PC-9 (cell line): ENCODE measurements at places on chromosomes 6 and 20.
A peak's percentile ranks its signal among the peaks of the same experiment; 100 is the strongest.

- no peak for DNase-seq
- H3K4me3 ChIP-seq: no peak overlapping the region
Measured at GRCh38 chr6:99189823-99190721, 159.4 kb downstream of the FAXC start.

GRCh38 chr6:42158011-42158410, 15.2 kb upstream of the GUCA1A start:
- DNase-seq: peak; percentile 46
- H3K4me3 ChIP-seq: no peak overlapping the region
- no peaks in the 10 kb centered on the region for H3K36me3 ChIP-seq
- no peaks in the 10 kb centered on the region for H3K27me3 ChIP-seq
- H3K27ac ChIP-seq: no peak overlapping the region

DNA sequence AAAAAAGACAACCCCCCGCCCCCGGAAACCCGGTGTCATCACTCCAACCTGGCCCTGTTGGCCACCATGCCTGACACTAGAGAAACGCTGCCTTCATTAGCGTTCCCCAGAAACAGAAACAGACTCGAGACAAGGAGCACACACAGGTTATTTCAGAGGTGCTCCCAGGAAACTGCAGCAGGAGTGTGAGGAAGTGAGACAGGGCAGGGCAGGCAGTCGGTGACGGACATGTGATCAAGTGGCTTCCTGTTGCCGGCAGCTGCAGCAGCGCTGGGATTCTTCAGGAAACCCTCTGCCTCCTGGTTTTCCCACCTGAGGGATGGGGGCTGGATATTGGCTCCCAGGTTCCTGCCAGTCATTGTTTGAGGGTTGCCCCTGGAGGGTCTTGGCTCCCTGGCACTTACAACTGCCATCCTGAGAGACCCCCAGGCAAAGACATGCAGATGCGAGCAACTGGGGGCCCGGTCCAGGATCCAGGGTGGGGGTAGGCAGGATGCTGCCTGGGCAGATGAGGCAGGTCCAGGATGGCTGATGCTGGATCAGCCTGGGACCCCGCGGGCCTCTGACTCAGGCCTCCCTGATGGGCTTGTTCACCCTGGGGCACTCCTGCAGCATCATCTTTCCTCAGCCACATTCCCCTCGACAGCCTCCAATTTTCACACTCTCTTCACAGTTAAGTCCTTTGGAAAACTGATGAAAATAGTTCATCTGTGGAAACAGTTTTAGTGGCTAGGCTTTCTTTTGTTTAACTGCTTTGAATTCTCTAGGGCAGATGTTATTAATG, 150.7 kb upstream of the SYNDIG1 start:
- H3K4me3 ChIP-seq: no peak overlapping the region
- H3K27ac ChIP-seq: no peak overlapping the region
- no peak for DNase-seq
- H3K4me1 ChIP-seq: peaks cover 25% of the 10 kb centered on the region
- no peaks in the 10 kb centered on the region for H3K36me3 ChIP-seq

DNA sequence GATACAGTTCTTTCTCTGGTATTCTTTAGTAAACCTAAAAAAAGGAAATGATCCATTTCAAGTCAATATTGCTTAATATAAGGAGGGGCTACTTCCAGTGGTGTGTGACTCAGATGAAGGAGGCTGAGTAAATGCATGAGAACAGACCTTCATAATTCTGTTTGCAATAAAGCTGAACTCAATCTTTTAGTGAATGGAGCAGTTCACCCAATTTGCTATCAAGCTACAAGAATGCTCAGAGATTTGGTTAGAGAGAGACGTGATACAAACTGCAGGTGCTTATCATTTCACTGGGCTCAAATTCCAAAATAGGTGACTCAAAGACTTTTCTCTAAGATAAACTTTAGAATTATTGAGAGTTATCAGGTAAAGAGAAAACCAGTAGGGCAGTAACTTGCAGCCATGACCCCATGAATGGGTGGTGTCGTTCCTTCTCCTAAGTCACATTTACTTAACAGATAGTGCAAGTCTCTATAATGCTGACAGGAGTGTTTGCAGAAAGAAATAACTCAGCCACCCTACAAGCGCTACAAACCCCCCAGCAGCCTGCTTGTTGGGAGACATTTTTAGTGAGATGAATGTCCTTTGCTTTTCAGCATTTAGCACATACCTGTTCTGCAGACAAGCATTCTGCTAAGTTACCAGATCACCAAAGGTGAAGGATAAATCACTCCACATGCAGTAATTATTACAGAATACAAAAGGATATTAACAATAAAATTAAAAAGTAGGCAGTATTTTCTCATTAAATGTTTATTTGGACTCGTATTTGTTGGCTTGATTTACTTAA, 16.4 kb upstream of the BLOC1S5 start:
- H3K4me3 ChIP-seq: no peak overlapping the region
- no peaks in the 10 kb centered on the region for H3K27me3 ChIP-seq
- H3K4me1 ChIP-seq: peaks cover 56% of the 10 kb centered on the region
- peaks cover 18% of the 10 kb centered on the region for H3K36me3 ChIP-seq

- H3K4me3 ChIP-seq: no peak overlapping the region
- no peaks in the 10 kb centered on the region for H3K36me3 ChIP-seq
- no peaks in the 10 kb centered on the region for H3K4me1 ChIP-seq
- no peak for DNase-seq
- H3K27me3 ChIP-seq: no peaks in the 10 kb centered on the region
- H3K27ac ChIP-seq: no peak overlapping the region
Measured at GRCh38 chr6:122128445-122128844, 271.0 kb upstream of the HSF2 start.

- DNase-seq: no peak
- H3K36me3 ChIP-seq: no peaks in the 10 kb centered on the region
- no peak overlapping the region for H3K4me3 ChIP-seq
- H3K27me3 ChIP-seq: no peaks in the 10 kb centered on the region
- H3K4me1 ChIP-seq: no peaks in the 10 kb centered on the region
Measured at GRCh38 chr6:906920-907319, 214.0 kb upstream of the EXOC2 start.

DNA sequence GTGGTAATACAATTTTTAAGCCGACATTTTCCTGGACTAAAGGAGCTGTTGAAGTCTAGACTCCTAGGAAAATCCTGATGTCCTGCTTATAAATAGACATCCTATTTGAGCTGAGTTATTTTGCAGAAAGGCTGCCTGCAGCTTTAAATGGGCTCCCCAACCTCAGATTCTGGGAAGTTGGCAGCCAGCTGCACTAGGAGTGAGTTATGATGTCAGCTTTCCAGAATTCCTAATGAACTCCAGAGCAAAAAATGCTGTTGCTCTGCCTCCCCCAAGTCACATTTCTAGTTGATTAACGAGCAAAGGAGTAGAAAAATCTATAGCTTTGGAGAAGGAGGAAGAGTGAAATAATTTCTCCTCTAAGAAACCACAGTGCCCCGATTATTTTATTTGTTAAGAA, 346.3 kb upstream of the SULF2 start:
- H3K27me3 ChIP-seq: no peaks in the 10 kb centered on the region
- H3K36me3 ChIP-seq: no peaks in the 10 kb centered on the region
- peaks cover 12% of the 10 kb centered on the region for H3K4me1 ChIP-seq
- no peak for DNase-seq
- H3K4me3 ChIP-seq: no peak overlapping the region
- no peak overlapping the region for H3K27ac ChIP-seq

GRCh38 chr20:5829241-5829809, 79.1 kb downstream of the SHLD1 start:
- no peak overlapping the region for H3K4me3 ChIP-seq
- DNase-seq: no peak
- H3K27me3 ChIP-seq: no peaks in the 10 kb centered on the region
- no peaks in the 10 kb centered on the region for H3K4me1 ChIP-seq

DNA sequence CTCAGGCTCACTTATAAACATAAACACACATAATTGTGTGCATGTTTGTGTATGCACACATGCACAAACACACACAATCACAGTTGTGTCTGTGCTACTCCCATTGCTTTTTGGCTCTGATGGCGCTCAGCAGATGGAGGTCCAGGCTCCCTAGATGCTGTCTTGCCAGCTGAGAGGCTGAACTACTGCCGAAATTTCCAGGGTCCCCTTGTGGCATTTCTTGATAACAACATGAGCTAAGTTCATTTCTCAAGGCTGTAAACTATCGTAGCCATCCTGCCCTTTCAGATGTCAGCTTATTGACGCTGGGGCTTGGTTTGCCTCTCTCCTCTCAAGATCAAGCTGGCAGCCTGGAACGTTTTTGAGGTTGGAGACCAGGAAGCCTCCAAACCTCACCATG, 313.9 kb upstream of the RNF24 start:
- H3K27ac ChIP-seq: no peak overlapping the region
- H3K36me3 ChIP-seq: no peaks in the 10 kb centered on the region
- peaks cover 5% of the 10 kb centered on the region; the same call in 1 of the 2 replicates for H3K4me1 ChIP-seq
- H3K4me3 ChIP-seq: no peak overlapping the region

DNA sequence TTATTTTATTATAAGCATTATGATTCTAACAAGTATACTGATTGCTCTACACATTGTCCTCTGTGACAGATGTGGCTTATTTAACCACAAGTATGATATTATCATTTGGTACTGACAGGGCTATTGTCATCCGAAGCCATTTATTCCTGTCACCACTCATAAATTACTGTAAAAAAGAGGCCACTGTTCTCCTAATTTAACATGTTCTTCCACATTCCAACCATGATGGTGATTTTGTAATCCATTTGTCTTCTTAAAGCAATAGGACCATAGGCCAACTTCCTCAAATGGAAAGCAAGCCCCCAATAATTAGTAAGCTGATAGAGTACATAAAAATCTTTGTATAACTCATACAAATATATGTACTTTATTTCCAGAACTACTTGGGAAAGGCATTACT, 50.6 kb downstream of the FUT9 start:
- no peak overlapping the region for H3K4me3 ChIP-seq
- no peaks in the 10 kb centered on the region for H3K27me3 ChIP-seq
- no peak for DNase-seq
- no peak overlapping the region for H3K27ac ChIP-seq
- H3K36me3 ChIP-seq: no peaks in the 10 kb centered on the region

DNA sequence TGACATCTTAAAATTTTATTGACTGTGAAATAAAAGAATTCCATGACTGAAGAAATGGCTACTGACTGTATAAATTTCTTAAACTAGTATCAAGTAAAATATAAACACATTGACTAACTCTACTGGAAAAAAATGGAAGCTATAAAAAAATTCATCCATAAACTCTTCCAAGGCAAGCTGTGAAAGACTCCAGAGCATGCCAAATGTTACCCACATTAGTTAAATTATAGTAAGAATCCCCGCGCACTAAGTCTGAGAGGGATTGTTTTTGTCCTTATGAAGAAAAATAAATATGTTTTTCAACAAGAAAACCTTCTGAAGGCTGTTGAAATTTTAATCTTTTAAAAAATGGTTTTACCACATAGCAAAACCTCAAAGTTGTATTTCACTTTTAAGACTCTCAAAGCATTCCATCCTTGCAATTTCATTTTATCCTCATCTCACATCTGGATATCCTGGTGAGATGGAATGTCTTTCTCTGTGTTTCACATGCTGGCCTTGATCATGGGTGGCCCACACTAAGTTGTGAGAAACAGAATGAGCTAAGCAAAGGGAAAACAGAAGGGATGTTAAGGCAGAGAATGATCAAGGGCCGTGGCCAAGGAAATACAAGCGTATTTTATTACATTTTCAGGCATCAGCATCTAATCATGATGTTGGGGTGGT, 732.5 kb downstream of the KIF16B start:
- H3K36me3 ChIP-seq: no peaks in the 10 kb centered on the region
- no peaks in the 10 kb centered on the region for H3K27me3 ChIP-seq
- DNase-seq: no peak
- H3K4me1 ChIP-seq: no peaks in the 10 kb centered on the region

DNA sequence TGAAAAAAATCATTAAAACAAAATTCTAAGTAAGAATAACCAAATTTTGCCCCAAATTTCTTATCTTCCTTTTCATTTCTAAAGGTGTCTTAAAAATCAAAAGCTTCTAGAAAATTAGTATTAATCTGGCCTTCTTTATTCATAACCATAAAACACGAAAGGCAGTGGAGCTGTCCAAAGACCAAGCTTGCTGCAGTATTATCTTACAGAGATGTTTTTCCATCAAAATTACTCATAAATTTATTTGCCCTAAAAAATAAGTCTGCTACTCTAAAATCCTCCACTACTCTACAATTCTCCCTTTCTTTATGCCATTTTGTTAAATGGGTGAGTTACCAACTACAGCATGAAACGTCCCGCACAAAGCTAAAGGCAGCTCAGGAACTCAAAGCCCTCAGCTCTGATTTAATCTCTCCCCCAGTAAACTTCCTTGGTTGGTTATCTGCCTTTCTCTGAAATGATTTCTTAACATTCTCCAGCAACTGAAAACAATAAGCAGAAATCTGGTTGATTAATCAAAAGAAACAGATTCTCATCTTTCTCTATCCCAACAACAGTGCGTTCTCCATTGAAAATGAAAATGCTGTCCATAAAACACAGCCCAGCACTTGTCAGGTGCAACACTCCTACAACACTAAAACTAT, 2.1 kb downstream of the USP49 start:
- H3K27ac ChIP-seq: no peak overlapping the region
- peaks cover 16% of the 10 kb centered on the region for H3K4me1 ChIP-seq
- no peak for DNase-seq
- H3K36me3 ChIP-seq: no peaks in the 10 kb centered on the region
- H3K4me3 ChIP-seq: no peak overlapping the region

- no peaks in the 10 kb centered on the region for H3K4me1 ChIP-seq
- H3K4me3 ChIP-seq: no peak overlapping the region
- H3K36me3 ChIP-seq: no peaks in the 10 kb centered on the region
- DNase-seq: no peak
- H3K27ac ChIP-seq: no peak overlapping the region
- no peaks in the 10 kb centered on the region for H3K27me3 ChIP-seq
Measured at GRCh38 chr6:2744209-2744771, 6.4 kb downstream of the MYLK4 start.

GRCh38 chr6:85470023-85470410, 20.1 kb downstream of the NT5E start:
- no peak for DNase-seq
- H3K27me3 ChIP-seq: no peaks in the 10 kb centered on the region
- peak overlapping the region; percentile 46; the same call in 1 of the 2 replicates for H3K27ac ChIP-seq
- H3K36me3 ChIP-seq: peaks cover 46% of the 10 kb centered on the region
- H3K4me1 ChIP-seq: peaks cover 90% of the 10 kb centered on the region
- H3K4me3 ChIP-seq: no peak overlapping the region

- H3K36me3 ChIP-seq: no peaks in the 10 kb centered on the region
- DNase-seq: no peak
- H3K4me1 ChIP-seq: no peaks in the 10 kb centered on the region
- no peak overlapping the region for H3K27ac ChIP-seq
- no peak overlapping the region for H3K4me3 ChIP-seq
Measured at GRCh38 chr6:51266604-51267003, 447.9 kb downstream of the TFAP2B start.

DNA sequence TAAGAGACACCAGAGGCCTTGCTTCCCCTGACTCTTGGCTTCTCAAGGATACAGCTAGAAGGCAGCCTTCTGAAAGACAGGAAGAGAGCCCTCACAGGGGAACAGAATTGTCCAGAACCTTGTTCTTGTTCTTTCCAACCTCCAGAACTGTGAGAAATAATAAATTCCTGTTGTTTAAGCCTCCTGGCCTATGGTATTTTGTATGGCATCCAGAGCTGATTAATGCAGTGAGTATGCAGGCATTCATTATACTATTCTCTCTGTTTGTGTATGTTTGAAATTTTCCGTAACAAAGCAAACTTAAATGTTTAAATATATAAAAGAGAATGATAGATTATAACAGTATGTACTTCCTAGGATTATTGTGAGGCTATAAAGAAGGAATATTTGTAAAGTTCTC, 903.4 kb upstream of the FLRT3 start:
- no peak overlapping the region for H3K27ac ChIP-seq
- no peaks in the 10 kb centered on the region for H3K27me3 ChIP-seq
- H3K4me1 ChIP-seq: no peaks in the 10 kb centered on the region
- no peaks in the 10 kb centered on the region for H3K36me3 ChIP-seq
- no peak overlapping the region for H3K4me3 ChIP-seq
- no peak for DNase-seq

- no peak for DNase-seq
- H3K4me3 ChIP-seq: no peak overlapping the region
- no peaks in the 10 kb centered on the region for H3K4me1 ChIP-seq
- H3K36me3 ChIP-seq: peaks cover 13% of the 10 kb centered on the region; the same call in 1 of the 2 replicates
- no peak overlapping the region for H3K27ac ChIP-seq
Measured at GRCh38 chr6:116633685-116634084, 17.4 kb downstream of the RSPH4A start.
